Amniotic epithelial cell (primary cell): ENCODE measurements at places on chromosomes 12 and 14.

DNA sequence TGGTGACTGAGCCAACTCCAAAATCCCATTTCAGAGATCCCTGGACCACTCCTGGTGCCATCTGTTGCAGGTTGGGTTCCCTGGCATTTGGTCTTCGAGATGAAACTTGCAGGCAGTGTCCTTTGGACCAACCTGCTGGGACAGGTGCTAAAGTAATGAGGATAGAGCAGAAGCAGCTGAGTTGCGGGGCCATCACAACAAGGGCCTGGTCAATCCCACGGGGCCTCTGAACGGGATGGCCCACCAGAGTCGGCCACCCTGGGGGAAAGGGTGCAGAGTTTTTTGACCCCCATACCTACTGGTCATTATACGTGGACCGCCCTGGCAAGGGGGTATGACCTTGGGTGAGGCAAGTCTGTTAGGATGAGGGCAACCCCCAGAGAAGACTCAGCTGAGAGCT is 39.3 kb downstream of the DLK1 start:
- DNase-seq, result no peak

DNA sequence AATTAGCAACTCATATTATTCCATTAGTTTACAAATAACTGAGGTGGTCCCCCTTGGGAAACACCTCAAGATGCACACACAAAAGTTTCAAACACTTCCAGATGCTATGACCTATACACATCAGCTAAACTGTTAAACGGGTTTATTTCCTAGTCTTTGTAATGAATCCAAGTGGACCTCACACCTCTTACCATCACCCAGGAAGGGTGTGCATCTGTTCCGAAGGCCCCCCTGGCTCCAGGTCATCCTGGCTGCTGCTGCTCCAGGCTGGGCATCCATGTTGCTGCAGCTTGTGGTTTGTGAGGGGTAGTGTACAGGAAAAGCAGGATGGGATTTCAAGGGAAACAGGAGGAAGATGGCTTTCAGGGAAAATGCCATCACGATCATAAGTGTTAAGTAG is 6.8 kb downstream of the HNRNPC start:
- DNase-seq, result no peak

DNA sequence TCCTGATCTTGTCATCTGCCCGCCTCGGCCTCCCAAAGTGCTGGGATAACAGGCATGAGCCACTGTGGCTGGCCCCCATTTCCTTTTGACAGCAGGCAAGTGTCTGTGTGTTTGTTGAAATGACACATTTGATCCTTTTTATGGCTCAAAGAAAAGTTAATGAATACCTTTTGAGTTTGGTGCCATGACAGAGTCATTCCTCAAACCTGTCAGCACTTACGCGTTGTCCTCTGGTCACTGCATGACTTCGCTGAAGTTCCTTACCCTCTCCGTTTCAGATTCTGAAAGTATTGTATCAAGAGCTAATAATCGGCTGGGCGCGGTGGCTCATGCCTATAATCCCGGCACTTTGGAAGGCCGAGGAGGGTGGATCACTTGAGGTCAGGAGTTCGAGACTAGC is 32.4 kb downstream of the NEMF start:
- DNase-seq, result no peak

DNA sequence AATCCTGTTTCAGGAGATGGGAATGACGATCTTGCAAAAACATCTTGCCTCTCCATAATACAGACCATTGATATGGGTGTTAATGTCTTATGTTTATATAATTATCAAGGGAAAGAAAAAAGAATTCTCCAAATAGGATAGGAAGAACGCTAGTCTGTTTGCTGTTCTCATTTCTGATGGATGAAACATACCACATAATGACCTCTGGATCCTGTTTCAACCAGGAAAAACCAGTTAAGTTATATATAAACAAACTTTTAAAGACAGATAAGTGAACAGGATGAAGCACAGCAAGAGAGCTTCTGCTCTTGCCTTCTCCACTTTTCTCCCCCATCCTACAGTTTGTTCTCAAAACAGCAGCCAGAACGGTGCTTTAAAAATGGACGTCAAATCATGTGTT is 27.8 kb downstream of the COQ6 start:
- peak; percentile 67 for DNase-seq

GRCh38 chr12:40225984-40226602 is 1.3 kb downstream of the LRRK2 start:
- no peak for DNase-seq

DNA sequence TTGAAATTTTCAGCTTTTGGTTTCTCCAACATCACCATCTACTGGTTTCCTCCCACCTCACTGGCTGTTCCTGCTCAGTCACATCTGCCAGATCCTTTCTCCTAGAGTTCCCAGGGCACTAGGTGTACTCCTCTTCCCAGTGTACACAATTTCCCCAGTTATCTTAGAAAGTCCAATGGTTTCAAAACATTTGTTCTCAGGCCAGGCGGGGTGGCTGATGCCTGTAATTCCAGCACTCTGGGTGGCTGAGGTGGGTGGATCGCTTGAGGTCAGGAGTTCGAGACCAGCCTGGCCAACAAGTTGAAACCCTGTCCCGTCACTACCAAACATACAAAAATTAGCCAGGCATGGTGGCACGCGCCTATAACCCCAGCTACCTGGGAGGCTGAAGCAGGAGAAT is 60.7 kb downstream of the SPPL3 start:
- peak; percentile 40 for DNase-seq

DNA sequence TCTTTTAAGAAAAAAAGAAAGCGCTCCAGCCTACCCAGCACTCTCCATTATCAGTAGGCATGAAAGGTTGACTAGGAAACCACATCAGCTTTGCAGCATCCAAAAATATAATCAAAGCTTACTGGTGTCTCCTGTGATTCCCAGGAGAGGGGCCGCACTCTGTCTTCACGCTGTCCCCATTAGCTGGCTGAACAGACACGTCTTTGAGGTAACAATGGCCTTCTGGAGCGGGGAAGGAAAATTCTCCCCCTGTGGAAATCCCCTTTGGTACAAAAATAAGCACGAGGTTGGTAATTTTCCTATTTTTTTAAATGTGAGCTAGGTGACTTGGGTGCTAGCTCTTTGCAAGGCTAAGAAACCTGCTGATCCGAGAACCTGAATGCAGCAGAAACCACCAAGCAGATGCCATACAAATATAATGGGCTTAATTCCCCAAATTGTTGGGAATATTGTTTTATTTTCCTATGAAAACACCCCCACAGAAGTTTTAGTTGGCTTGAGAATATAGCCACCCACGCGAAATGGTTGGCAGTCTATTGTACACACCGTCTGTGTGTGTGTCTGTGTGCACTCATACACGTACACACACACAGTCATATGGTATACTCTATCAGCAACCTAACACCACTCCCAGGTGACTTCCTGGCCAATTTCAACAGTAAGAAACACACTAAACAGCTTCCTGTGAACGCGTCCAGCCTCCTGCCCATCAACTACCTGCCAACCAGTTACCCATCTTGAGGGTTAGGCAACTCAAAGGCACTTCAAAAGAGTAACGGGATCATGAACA is 71.2 kb downstream of the KSR2 start:
- DNase-seq, result no peak

GRCh38 chr12:7373226-7373625 is 69.4 kb downstream of the ACSM4 start:
- no peak for DNase-seq

GRCh38 chr12:32568228-32568627 is 110.9 kb upstream of the DNM1L start:
- DNase-seq, result peak; percentile 94

GRCh38 chr14:104930526-104931303 is 6.0 kb downstream of the PLD4 start:
- DNase-seq, result no peak

DNA sequence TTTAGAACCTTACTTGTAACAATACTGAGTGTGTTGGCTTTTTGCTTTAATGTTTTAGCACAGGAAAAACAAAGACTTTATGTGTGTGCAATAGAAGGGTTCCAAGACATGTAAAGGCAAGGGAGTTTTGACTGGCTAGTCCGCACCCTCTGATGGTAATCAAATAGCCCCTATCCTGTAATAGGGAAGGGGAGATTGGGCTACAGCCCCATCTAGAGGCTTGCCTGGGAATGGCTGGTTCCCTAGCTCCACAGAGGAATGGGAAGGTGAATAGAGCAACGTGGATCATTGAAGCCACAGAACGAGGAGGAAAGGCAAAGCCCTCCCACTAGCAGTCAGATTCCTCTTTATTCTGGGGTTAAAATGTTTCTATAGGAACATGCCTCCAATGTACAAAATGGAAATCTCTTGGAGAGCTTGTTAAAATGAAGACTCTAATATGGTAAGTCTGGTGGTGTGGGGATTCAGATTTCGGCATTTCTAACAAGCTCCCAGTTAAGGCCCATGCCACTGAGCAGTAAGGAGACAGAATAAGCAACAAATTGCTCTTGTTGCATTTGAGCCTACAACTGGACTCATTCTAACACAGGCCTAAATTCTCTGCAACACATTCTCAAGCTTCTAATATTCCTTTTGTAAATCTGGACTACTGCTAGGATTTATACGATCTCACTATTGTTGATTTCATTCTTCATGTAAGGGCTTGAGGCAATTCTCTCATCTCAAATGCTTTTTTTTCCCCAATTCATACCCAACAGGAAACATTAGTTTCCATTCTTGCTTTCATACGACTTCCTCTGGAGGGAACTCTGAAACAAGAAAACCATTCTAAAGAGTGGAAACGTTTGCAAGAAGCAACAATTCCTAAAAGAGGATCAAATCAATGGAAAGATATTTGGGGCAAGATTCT is 57.1 kb downstream of the NIN start:
- peak; percentile 44 for DNase-seq

DNA sequence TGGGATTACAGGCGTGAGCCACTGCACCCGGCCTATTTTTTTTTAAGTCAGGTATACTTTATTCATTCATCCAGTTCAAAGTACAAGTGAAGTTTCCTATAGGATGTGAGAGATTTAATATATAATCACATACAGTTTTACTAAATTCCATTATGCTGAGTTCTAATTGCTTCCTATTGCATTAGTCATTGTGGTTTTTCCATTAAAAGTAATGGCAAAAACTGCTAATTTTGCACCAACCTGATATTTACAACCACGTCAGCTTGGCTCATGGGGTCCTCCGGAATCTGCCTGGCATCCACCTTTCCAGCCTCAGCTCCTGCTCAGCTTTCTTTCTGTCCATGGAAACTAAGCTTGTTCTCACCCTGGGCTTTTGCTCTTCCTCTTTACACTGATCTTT is 67.0 kb upstream of the CSRP2 start:
- peak; percentile 24 for DNase-seq

- DNase-seq, result no peak
Observed at GRCh38 chr12:121774968-121775474, 18.5 kb downstream of the RHOF start.

DNA sequence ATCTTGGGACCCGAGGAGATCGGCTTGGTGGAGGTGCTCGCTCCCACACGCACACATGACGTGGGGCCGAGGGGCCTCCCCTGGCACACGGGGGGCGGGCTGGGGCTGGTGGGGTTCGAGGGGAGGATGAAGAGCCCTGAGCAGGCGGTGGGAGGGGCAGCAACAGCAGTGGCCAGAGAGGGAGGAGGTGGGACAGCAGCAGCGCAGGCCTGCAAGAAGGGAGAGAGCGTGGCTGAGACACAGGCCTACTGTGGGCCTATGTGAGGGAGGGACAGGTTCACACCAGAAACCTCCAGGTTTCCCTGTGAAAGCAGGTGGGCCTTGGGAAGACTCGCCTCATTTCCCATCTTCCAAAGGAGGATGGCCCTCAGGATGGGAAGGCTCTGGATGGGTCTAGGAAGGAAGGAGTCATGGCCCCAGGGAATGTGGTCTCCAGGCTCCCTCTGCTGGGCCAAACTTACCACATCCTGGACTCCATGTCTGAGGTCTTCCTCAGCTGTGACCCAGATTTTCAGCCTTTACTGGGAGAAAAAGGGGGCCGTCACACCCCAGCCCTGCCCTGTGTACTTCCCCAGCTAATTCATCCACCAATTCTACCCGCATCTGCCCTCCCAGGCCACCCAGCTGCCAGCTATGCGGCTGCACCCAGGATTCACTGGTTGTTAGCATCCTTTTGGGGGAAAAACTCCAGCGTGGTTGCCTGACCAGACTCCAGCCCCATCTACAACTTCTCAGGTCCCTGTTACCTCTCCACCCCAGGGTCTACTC is 2.8 kb downstream of the PIANP start:
- peak; percentile 57 for DNase-seq

DNA sequence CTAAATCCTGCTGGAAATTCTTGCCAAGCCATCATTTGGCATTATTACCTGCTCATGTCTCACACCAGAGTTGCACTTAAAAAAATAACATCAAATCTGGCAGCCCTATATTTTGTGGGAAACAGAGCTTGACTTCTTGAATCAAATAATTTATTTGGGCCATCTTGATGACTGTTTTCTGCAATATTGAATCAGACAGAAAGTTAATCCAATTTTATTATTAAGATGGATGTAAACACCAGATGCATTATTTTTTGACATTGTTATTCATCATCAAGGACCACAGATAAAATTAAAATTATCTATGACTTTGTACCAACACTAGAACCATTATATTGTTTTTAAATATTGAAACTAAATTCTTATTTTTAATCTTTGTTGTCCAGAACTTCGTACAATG is 132.9 kb downstream of the PTPRR start:
- DNase-seq, result no peak

- DNase-seq, result no peak
Observed at GRCh38 chr14:102693006-102693755, 84.1 kb upstream of the TRAF3 start.

- no peak for DNase-seq
Observed at GRCh38 chr12:24955389-24955788, 6.5 kb upstream of the BCAT1 start.

DNA sequence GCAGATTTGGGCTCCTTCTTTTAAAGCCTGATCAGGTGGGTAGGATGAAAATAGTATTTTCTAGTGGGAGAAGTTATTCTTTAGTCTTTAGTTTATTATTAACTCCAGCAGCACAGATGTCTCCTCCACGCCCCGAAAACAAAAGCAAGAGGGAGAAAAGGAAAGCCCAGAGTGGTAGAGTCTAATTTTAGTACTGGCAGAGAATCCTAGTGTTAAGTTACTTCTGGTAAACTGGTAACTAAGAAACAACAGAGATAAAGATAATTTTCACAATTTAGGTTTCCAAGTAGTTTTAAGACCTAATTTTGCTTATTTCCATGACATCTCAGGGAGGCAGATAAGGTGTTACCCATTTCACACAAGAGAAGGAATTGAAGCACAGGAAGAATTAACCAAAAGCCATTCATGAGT is 16.3 kb downstream of the ATP5MC2 start:
- DNase-seq, result no peak
